K562 (cell line): ENCODE measurements at places on chromosomes 6 and 20.

GRCh38 chr6:30875244-30876038 lies 8.9 kb upstream of the DDR1 start:
- DNase-seq = peak; percentile 77

DNA sequence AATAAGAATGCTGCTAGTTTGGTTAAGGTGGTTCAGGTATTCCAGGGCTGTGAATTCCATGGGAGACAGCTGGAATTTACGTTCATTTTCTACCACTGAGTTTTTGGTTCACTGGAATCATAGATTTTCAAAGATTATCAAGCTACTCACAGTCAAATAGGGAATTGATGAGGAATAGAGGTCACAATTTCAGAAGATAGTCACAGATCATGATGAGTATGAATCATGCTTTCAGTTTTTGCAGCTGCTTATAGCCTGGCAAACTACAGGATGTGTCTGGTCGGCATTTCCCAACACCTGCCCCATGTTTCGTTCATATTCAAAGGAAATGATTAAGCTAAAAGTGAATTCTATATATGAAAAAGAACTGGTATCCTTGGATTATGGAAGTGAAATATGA lies 58.7 kb downstream of the BCKDHB start:
- no peak for DNase-seq

DNA sequence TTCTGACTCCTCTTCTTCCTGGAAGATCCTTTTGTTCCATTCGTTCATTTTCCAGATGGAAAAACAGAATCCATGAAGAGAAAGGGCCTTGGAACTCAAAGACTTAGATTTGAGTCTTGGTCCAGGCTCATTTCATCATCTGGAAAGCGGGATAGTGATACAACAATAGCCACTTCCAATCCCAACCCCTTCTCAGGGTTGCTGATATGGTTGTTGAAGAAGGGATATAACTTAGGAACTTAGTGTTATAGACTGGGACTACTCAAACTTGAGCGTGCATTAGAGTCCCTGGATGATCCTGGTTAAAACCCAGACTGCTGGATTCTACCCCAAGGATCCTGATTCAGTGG lies 1.3 kb downstream of the GDAP1L1 start:
- DNase-seq = no peak

DNA sequence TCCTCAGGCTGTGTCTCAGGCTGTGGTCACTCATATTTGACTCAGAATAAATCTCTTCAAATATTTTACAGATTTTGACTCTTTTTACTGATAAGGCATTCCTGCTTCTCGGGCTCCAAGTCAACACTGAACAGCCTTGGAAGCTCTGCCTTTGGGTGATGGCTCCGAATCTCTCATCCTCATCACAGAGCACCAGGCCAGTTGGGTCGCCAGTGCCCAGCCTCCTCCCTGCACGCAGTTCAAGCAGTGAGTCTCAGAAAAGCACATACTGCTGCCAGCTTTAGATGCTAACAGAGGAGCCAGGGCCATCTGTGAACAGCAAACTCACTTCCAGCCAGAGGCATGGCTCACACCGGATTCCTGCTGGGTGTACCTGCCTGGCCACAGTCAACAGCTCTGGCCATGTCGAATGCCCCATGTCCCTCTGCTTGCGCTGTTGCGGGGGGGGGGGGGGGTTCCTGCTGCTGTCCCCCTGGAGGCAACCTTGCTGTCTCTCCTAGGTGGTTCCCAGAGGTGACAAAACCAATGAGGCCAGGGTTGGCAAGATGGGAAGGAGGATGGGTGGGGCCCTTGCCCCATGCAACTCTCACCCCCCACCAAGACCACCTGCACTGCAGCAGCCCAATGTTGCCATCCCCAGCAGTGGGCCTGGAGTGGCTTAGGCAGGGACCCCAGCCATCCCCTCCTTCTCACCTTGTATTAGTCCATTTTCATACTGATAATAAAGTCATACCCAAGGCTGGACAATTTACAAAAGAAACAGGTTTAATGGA lies 248.8 kb downstream of the ERMARD start:
- DNase-seq = no peak

GRCh38 chr6:53984163-53984562 lies 127.1 kb upstream of the MLIP start:
- DNase-seq = no peak

- no peak for DNase-seq
Observed at GRCh38 chr6:8335381-8335780, 100.0 kb downstream of the SLC35B3 start.

DNA sequence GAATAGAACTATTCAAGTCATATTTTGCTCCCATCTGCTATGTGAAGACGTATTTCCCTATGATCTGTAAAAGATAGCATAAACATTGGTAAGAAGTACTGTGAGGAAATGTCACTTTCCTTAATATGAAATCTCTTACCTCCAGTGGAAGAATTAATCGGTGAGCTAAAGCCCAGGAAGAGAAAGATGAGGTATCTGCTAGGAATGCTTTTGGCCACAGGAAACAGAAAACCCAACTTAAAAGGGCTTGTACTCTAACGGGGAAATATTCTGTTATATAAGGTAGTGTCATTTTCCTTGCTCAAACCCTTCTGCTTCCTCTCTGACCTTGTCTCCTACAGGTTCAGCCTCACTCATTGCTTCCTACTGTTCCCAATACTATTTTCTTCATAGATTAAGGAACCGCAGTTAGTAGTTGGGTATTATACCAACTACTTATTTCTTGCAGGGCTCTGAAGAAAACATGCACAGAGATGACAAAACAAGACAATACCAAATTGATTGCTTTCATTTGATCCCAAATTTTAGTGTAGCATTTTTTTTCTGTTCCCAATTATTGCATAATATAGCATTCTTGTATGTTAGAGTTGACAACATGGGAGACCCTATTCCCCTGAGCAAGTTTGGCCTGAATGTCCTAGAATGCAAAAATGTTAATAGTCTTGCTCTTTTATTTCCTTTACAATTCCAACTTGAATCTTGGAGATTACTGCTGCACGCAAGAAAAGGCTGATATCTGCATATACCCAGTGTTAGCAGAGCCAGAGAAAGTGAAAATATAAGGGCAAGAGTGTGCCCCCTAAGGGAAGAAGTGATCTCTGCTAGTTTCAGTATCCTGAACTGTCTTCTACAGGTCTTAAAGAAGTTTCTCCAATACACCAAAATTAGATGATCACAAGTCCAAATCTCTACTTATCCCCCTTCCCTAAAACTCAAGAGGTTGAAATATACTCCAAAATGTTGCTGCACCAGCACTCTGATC lies 65.3 kb downstream of the AFG1L start:
- DNase-seq = peak; percentile 19

DNA sequence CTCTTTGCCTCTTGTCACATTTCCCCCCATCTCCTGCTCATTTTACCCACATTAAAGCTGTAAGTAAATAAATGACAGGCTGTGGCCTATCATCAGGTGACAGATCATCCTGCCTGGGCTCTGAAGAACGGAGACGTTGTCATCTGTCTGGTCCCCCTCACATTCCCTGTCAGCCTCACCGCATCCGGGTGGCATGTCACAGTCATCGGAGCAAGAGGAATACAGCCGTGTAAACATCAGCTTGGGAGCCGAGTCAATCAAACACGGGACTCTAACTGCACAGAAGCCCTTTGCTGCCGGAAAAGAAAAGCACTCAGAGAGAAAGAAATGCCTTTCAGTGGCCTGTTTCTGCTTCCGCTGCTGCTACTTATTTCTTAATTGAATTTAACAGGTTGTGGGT lies 371.9 kb upstream of the ID4 start:
- no peak for DNase-seq

DNA sequence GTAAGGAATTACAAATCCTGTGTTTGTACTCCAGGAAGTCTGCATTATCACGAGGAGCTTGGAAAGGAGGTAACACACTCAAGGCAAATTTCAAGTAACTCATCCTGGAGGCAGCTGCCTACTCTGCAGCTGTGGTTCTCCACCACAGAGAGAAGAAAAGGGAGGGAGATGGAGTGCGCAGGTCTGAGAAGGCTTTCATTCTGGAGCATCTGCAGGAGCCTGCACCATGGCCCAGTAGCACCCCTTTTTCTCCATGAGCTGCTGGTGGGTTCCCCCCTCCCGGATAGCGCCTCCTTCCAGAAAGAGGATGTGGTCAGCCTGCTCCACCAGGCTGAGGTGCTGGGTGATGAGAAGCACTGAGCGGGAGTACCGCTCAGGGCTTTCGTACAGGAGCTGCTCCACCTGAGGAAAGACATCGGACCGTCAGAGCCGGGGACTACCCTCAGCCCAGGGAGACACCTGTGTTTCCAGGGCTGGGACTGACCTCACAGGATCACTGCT lies 1.6 kb upstream of the PSMB8 start:
- no peak for DNase-seq

DNA sequence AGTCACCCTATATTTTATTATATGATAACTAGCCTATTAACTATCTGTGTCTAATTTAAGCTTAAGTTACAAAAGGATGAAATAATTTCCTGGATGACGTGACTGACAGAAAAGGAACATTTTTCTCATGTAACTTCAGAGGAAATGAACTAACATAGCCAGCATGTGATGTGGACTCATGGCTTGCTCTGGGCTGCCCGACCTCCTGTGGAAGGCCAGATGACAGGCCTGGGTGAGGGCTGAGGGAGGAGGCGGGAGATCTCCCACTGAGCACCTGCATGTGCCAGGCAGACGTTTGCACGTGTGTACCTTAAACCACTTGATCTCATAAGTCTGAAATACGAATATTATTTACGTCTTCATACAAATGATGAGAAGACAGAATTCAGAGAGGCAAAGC lies 321.1 kb downstream of the SYNE1 start:
- DNase-seq = no peak

DNA sequence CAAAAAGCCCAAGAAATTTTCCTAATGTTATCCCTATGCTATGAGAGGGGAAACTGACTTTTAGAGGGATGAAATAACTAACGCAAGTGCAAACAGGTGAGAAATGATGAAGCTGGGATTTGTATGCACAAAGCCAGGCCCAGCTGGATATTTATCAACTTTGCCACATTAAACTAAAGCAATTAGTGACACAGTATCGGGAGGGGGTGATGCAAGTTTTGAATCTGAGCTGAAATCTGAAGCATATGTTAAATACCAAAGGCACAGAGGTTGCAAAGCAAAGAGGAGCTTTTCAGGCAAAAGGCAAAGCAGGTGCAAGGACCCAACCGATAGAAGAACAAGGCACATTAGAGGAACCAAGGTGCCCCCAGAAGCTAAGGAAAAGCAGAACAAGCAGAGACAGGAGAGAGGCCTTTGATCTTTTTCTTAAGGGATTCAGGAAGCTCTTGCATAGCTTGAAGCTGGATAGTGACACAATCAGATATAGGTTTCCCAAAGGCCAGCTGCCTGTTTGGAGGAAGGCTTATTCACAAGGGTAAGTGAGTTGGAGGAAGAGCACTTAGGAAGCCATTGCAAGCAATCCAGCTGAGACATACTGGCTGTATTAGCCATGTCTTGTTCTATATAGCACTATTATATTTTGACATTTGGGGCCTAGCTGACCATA lies 207.5 kb downstream of the HIVEP2 start:
- DNase-seq = no peak

- DNase-seq = no peak
Observed at GRCh38 chr6:84273048-84273809, 45.8 kb upstream of the CEP162 start.

DNA sequence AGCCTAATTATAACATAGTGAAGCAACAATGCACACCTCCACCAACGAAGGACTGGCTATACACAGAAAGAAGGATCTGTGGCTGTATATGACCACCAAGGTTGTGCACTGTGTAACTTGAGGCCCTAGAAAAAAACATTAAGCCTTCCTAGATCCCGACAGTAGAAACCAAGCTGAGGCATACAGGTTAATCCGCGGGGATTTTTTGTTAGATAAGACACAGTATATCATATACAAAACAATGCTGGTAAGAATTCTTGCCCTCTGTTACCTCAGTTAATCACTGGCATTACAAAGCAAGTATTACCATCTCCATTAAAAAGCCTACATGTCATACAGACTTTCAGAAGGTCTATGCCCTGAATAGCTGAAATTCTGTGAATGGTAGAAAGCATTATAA lies 228.8 kb downstream of the TBC1D32 start:
- DNase-seq = no peak

DNA sequence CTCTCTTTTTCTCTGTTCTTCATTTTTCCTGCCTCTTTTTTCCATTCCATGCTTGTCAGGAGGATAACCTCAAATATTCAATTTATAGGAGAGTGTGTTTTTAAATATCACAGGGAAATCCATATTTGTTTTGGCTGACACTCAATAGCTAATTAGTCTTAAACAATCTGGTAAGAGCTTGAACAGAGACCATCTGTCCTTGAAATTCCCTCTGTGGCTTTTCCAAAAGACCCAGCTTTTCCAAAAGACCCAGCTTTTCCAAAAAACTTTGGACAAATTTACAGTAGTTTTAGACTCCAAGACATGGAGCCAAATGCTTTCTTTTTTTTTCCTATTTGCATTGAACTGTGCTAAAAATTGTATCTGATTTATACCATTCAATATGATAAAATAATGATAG lies 127.4 kb upstream of the FAM83B start:
- DNase-seq = no peak

GRCh38 chr20:48668451-48668946 lies 159.3 kb downstream of the PREX1 start:
- no peak for DNase-seq

DNA sequence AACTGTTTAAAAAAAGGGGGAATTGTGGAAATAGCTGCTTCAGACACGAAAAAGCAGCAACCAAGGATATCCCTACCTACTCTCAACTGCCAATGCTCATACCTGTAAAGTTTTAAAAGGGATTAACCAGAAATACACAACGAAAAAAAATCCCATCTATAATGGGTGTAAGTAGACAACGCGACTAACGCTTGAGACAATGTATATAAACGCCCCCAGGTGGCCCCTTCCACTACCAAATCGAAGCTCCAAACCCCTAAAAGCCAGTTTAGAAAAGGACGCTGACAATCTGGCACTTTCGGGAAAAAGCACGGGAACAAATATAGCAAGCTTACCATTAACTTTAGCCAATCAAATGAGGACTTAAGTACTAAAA lies 94.5 kb upstream of the BTN3A2 start:
- DNase-seq = no peak

DNA sequence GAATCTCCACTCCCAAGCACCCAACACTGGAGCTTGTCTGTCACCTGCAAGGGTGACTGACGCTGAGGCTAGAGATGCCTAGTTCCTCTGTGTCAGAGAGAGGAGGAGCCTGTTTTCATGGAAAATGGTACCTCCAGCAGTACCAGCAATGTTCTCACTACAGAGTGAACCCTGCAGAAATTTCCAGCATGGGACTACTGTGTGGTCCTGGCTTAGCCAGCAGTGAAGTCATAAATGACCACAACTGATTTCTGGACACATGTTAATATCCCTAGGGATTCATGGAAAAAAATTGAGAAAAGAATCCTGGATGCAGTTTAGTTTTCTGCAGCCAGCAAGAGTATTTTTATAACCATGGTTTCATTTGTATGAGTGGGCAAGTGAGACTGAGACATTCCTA lies 468.1 kb downstream of the CD83 start:
- no peak for DNase-seq

DNA sequence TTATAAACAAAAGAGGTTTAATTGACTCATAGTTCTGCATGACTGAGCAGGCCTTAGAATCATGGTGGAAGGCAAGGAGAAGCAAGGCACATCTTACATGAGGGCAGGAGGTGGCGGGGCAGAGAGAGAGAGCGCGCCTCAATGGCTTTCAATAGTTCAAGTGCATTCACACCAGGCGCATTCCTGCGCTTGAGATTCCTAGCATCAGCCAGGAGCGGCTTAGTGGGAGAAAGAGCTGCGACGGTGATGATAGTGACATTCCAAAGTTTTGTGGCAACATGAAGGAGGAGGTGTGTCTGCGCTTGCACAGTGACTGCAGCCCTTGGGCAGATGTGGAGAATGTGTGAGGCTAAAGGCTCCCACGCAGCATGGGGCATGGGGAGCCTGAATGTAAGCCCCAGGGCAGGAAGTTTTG lies 25.0 kb upstream of the EMILIN3 start:
- no peak for DNase-seq
